ENCODE measurements at places on chromosomes 2 and 18.

DNA sequence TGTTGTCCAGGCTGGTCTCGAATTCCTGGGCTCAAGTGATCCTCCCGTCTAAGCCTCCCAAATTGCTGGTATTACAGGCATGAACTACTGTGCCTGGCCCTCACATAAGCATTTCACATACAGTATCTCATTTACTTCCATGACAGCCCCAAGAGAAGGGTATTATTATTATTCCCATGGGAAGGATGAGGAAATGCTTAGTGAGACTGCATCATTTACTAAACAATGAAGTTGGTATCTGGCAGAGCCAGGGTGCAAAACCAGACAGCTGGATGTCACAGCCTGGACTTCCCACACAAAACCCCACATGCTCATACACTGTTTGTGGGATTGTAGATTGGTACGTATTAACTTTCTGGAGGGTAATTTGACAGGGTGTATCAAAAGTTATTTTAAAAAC is 29.9 kb downstream of the DAPL1 start:
- DNase-seq: no peak

- no peak for DNase-seq
Measured at GRCh38 chr2:203038586-203038985, 23.9 kb downstream of the NBEAL1 start.

- DNase-seq: no peak
Measured at GRCh38 chr2:150274108-150274507, 213.4 kb downstream of the RND3 start.

DNA sequence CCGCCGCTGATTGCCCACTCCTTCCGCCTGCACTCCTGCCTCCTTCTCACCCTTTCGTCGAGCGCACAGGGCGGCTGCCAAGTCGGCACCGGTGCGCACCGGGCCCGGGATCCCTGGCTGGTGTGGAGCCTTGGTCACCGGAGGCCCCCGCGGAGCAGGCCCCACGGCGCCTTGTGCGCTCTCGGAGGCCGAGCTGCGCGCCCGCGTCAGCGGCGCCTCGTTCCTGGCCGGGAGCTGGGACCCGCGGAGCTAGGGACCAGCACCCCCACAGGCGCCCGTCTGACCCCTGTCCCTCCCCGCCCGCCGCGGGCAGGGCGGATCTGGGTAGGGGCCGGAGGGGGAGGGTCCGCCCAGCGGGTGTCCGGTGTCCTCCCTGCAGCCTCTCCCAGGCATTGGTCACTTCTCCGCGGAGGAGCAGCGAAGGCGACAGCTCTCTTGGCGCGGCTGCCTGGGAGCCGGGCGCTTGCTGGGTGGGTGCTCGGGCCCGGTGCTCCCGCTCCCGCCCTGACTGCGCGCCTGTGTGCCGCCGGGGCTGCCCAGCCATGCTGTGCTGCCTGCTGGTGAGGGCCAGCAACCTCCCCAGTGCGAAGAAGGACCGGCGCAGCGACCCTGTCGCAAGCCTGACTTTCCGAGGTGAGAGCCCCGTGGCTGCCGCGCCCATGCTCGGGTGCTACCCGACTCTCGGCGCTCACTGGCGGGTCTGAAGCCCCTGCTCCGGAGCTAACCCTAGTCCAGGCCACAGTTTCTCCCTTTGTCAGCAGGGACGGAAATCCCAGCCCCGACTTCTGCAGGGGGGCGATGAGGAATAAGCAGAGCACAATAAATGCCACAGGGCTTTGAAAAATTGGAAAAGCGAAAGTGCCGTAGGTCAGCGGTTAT is 13.2 kb downstream of the DYSF start:
- no peak for DNase-seq

GRCh38 chr2:55391615-55392242 is 27.9 kb downstream of the CCDC88A start:
- DNase-seq: no peak

DNA sequence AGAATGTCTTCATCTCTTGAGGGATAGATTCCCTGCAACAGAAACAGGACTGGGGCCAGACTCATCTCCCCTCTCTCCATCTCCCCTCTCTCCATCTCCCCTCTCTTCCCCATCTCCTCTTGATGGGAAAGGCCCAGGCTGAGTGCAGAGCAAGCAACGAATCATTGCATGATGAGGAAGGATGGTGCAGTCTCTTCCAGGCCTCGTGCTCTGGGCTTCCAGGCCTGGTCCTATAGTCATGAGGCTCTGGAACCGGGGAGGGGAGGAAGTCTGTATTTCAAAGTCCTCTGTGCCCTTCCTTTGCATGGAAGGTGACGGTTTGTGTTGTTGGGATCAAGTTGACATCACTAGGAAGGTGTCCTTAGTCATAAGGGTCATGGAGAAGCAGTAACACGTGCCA is 115.6 kb upstream of the NEDD4L start:
- DNase-seq: no peak

- DNase-seq: no peak
Measured at GRCh38 chr2:66013456-66013855, 421.5 kb upstream of the MEIS1 start.

- no peak for DNase-seq
Measured at GRCh38 chr18:61085761-61086160, 247.5 kb upstream of the CDH20 start.

GRCh38 chr18:40357536-40357935 is 1597.5 kb upstream of the PIK3C3 start:
- no peak for DNase-seq

DNA sequence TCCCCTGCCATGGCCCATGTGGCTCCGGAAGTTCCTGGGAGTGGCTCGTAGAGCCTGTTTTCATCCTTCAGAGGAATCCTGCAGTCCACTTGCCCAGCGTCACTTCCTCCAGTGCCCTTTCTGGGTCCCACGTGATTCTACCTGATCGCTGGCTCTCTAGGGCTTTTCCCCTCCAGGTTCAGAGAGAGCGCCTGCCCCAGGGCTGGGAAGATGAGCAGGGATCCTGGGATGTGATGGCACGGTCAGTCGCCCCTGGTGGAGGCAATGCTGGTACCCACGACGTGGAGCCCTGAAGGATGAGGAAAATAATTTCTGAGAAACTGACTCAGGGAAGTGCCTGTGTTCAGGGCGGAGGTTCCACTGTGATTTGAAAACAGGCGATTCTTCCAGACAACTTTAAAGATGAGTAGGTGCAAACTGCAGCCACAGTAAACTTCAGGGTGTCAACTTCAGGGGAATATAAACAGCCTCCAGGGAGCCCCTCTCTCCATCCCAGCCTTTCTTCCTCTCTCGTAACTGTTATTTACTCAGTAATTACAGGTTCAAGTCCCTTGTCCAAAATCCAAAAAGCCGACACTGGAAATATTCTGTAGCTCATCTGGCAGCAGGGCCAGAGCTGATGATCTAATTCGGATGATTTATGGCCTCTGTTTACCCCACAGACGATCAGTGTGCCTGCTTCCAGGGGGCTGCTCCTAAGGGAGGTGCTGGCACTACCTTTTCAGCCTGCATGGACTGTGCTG is 105.9 kb downstream of the AGAP1 start:
- no peak for DNase-seq

DNA sequence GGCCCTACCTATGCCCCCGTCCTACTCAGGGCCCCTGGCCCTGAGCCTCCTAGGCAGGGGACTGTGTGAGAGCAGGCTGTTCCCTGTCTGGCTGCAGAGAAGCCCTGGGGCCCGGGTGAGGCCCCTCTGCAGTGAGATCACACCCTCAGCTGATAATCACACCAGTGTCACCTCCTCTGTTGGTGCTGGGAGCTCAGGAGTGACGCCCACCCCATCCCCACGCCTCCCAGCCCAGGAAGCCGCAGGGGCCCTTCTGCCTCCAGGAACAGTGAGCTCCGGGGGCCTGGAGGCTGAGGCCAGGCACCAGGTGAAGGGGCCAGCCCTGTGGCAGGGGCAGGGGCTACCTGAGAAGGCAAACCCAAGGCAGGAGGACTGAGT is 20.0 kb downstream of the KCNIP3 start:
- no peak for DNase-seq

DNA sequence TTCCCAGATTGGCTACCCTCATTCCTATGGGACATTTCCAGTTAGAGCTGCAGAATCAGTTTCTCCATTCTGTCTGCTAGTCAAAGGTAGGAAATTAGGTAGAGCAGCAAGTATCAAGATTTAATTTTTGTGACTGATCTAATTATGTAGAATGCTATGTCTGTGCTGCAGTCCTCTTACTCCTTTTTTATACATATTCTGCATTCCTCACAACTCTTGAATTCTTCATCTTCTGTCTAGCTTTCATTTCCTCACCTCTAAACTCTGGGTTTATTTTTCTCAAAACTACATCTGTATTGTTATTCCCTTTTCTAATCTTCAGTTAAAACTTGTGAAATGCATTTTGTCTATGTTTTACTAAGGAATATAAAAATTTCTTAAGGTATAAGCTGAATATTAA is 8.6 kb downstream of the SGO2 start:
- DNase-seq: no peak

- DNase-seq: no peak
Measured at GRCh38 chr2:236947896-236948295, 137.8 kb upstream of the COPS8 start.

GRCh38 chr2:240839152-240840143 is 19.4 kb upstream of the KIF1A start:
- DNase-seq: no peak

GRCh38 chr2:24183366-24184069 is 8.7 kb downstream of the FAM228A start:
- DNase-seq: no peak

- DNase-seq: peak; percentile 56
Measured at GRCh38 chr2:118705032-118705431, 142.4 kb downstream of the EN1 start.

DNA sequence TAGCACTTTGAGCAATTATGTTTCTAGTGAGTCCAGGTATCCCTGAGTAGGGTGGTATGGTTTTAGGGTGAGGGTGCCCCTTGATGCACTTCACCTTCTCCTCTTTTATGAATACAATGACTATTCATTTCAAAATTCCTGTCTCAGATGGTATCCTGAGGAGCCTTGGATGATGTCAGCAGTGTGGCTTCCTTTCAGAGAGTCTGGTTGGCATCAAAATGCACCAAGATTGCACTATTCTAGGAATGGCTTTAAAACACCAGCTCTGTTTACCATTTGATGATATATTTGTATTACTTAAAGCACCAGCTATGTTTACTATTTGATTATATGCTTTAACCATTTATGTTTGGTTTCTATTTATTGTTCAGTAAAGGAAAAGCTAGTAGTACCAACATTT is 141.0 kb downstream of the FMNL2 start:
- peak; percentile 10 for DNase-seq

- DNase-seq: no peak
Measured at GRCh38 chr2:176978921-176979320, 233.7 kb upstream of the HNRNPA3 start.

GRCh38 chr2:70513738-70514137 is 39.9 kb downstream of the TGFA start:
- no peak for DNase-seq

DNA sequence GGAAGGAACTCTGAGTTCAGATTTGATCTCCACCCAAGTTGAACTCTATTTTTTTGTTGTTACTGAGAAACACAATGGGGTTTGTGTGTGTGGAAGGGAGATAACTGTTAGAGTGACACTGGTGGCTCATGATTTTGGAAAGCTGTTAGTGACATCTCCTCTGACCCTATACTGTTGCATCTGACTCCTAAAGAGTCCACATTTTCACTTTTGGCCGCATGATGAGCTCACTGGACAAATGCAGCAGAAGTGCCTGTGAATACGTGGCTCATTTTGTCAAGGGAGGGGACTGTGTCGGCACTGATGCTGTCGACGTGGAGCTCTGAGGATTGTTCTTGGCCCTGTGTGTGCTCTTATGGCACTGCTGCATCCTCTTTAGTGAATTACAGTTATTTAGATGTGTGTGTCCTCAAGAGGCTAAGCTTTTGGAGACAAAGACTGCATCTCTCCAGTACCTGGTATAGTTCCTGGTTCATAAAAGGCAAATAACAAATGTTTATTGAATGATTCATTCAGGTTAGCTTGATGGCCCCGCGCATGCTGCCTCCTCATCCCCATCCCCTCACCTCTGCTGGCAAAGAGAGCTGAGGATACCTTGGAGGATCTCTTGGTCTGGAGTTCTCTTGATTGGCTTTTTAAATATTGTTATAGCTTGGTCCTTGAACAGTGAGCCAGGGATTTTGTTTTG is 135.4 kb downstream of the PHLPP1 start:
- no peak for DNase-seq

DNA sequence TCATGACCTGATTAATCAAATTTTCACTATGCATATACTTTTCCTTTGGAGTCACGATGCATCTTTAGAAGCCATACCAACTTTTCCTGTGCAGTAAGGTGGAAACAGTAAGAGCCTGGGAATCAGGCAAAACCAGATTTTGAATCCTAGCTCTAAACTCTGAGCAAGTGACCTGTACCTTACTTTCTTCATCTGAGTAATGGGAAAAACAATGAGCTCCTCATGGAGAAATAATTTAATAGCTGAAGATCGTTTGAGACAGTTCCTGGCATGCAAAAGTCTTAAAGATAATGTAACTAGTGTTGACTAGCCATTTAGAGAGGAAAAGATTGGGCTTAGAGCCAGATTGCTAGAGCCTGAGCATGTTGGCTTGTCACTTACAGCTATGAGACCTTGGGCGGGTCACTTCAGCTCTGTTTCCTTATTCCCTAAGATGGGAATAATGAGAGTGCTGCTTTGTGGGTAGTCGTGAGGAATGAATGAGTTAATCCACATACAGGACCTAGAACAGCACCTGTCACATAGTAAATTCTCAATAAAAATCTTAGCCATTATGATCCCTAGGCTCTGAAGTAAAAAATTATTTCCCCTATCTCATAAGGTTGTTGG is 17.7 kb upstream of the CCNYL1 start:
- no peak for DNase-seq

- no peak for DNase-seq
Measured at GRCh38 chr2:231527091-231527395, 3.2 kb downstream of the NMUR1 start.

DNA sequence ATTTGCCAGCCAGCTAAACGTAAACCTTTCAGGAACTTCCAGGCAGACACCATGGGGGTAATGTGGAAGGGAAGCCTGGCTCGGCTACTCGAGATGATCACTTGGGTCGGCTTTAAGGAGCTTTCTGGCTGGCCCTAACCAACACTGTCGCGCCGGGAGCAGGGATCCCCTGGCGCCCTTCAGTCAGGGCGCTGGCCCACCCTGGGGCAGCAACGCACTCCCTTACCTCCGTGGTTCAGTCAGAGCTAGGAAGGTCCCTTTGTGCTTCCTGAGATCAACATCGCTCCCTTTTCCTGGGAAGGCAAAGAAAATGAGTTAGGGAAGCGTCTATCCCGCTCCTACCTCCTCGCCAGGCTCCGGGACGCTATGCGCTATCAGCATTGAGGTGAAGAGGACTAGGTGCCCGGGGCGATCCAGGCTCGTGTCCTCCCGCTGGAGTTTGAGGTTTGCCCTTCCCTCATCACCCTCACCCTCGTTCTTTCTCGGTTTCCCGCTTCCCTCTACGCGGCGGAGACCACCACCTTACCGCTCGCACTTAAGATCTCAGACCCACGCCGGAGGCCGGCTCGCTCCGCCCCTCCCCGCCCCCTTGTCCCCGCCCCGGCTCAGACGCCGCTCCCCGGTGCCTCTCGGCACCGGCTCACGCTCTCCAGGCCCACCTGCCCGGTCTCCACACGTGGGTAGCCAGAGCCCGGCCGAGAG is 449 bp upstream of the ATRAID start:
- DNase-seq: no peak

- no peak for DNase-seq
Measured at GRCh38 chr2:225615514-225615913, 216.0 kb downstream of the NYAP2 start.

Measured in fibroblast of gingiva (primary cell).